Kidney (tissue), 22 donors: ENCODE measurements at places on chromosomes 4 and X. TPM values are rescaled to one million over a fixed set of nuclear protein-coding genes. Genes with fewer than 3 reads are reported as not detected.

GRCh38 chrX:154981116-154981411 is 41.5 kb downstream of the F8 start:
- H3K4me3 ChIP-seq = no peak overlapping the region
- no peaks in the 10 kb centered on the region for H3K4me1 ChIP-seq
- H3K27me3 ChIP-seq = no peaks in the 10 kb centered on the region
- H3K36me3 ChIP-seq = no peaks in the 10 kb centered on the region
- DNase-seq = no peak
- H3K27ac ChIP-seq = no peak overlapping the region

DNA sequence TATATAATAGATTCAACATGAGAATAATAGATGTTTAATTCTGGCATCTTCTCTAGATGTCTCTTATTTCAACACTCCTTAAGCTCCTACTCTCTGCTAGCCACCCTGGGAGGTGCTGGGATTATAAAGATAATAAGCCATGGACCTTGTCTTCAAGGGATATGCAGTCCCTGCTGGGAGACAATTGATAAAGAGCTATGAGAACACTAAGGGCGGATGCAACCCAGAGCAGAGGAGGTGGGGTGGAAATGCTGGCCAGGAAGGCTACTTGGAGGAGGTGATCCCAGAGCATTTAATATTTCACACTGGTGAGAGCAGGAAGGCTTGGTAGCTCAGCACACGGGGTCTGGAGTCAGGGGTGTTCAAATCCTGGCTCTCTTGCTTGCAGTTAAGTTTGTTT is 18.3 kb upstream of the PGRMC2 start:
- H3K27me3 ChIP-seq = no peaks in the 10 kb centered on the region
- no peak overlapping the region for H3K27ac ChIP-seq
- H3K4me1 ChIP-seq = peaks cover 8% of the 10 kb centered on the region
- H3K4me3 ChIP-seq = no peak overlapping the region
- no peaks in the 10 kb centered on the region for H3K36me3 ChIP-seq
- no peak for DNase-seq

GRCh38 chrX:78710171-78710570 is 37.3 kb upstream of the LPAR4 start:
- no peaks in the 10 kb centered on the region for H3K36me3 ChIP-seq
- no peak overlapping the region for H3K27ac ChIP-seq
- H3K4me3 ChIP-seq = no peak overlapping the region
- H3K27me3 ChIP-seq = peaks cover 2% of the 10 kb centered on the region
- DNase-seq = no peak

- H3K27me3 ChIP-seq = no peaks in the 10 kb centered on the region
- H3K27ac ChIP-seq = no peak overlapping the region
- H3K4me1 ChIP-seq = no peaks in the 10 kb centered on the region
- H3K36me3 ChIP-seq = no peaks in the 10 kb centered on the region
- no peak overlapping the region for H3K4me3 ChIP-seq
Measured at GRCh38 chrX:22975786-22976185, 24.0 kb upstream of the DDX53 start.

The GDPD2 gene
- total RNA-seq = 7.0 TPM

The CPLX1 gene
- total RNA-seq = 10.2 TPM

The MAGEB5 gene
- total RNA-seq = not detected

The KLB gene
- not detected for total RNA-seq
